ENCODE measurements at places on chromosomes 4 and X.
A peak's percentile ranks its signal among the peaks of the same experiment; 100 is the strongest.

DNA sequence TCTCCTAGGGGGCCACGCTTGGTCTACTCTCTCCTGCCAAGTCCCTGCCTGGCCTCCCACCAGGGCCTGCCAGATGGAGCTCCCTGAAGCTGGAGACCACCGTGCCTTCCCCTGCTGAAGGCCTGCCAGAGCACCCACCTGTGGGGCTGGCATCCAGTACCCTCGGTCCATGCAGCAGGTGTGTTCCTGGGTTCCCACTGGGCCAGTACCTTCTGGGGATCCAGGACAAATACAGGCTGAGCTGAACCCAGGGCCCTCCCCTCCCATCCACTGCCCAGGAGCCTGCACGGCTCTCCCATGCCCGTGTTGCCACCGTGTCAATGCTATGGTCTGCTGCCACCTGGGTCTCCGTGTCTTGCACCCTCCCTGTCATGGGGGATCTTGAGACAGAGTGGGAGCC is 68.8 kb downstream of the ABLIM2 start:
- DNase-seq, result no peak

GRCh38 chr4:58219179-58219578 is 1109.0 kb upstream of the IGFBP7 start:
- no peak for DNase-seq

DNA sequence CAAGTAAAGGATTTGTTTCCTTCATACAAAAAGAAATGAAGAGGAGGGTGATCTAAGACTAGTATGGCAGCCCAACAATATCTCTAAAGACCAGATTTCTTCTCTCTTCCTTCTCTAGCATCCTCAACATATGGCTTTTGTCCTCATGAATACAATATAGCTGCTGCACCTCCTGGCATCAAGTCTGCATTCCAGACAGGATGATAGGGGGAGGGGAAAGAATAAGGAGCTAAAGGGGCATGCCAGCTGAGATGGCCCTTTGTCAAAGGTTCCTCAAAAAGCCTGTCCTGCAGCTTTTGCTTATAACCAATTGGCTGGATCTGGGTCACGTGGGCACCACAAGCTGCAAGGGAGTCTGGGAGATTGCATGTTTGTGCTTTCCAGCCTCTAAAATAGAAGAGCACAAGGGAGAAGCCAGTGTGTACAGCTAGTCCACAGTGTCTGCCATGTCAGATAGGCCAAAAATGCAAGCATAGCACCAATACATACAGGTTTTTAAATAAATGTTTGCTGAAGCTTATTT is 132.6 kb downstream of the BCOR start:
- DNase-seq, result no peak

- DNase-seq, result no peak
Observed at GRCh38 chr4:186948361-186949242, 224.9 kb upstream of the FAT1 start.

GRCh38 chr4:16222957-16223527 is 3.2 kb downstream of the TAPT1 start:
- DNase-seq, result no peak

GRCh38 chr4:93199492-93199891 is 629.1 kb upstream of the ATOH1 start:
- DNase-seq, result peak; percentile 28

DNA sequence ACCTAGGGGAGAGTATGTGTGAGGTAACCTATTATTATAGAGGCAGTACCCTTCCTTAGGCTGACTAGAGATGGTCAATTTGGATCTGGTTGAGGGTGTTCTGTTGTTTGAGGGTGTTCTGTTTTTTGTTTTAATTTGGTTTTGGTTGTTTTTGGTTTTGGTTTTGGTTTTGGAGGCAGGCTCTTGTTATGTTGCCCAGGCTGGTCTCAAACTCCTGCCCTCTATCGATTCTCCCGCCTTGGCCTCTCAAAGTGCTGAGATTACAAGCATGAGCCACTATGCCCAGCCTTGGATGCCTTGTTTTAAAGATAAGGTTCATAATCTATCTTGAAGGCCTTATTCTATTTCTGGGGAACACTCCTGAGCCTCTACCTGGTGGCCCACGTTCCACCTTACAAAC is 912 bp downstream of the CXorf65 start:
- no peak for DNase-seq

- no peak for DNase-seq
Observed at GRCh38 chr4:7075962-7076695, 8.3 kb upstream of the GRPEL1 start.

DNA sequence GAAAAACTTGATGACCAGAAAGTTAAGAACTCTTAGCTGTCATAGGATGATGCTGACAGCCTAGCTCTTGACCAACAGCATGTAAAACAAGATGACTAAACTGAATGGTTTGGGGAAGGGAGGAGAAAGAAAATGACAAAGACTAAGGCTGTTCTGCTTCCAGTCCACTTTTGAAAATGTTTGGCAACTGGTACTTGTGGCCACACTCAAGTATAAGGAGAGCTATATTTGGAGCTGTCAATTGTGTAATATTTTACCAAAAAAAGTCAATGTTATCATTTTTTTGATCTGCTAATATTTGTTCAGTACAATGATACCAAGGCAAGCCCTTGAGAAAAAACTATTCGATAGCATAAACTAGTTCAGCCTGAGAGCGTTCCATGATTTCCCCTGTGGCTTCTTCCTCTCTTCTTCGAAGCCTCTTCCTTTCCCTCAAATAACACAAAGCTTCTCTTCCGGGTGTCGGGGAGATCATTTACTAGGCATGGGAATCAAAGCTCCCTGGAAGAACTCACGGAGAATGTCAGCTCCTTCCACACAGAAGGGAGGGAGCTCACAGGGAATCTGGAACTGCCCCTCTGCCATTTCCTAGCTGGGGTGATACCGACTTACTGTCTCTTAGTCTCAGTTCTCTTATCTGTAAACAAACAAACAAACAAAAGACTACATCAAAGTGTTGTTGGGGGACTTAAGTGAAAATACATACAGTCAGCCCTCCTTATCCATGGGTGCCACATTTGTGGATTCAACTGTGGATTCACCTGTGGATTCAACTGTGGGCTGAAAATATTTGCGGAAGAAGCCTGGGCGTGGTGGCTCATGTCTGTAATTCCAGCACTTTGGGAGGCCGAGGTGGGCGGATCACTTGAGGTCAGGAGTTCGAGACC is 82.6 kb downstream of the SCD5 start:
- DNase-seq, result no peak

- DNase-seq, result no peak
Observed at GRCh38 chrX:29661290-29661689, 554.1 kb upstream of the MAGEB2 start.

DNA sequence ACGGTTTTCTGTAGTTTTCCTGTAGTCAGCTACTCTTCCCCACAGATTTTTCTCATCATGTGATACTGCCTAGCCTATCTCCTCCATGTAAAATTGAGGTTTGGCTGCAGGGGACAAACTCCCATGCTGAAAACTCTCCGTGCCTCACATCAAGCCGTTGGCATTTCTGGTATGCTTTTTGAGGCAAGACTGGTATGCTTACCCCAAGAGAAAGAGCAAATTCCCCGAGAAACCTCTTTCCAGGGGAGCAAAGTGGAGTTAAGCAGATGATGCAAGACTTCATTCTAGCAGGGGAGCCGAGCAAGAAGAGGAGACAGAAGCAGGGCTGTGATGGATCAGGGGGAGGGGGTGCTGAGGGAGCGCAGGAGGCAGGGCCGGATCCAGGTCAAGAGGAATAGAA is 4.8 kb downstream of the SOWAHD start:
- DNase-seq, result no peak

DNA sequence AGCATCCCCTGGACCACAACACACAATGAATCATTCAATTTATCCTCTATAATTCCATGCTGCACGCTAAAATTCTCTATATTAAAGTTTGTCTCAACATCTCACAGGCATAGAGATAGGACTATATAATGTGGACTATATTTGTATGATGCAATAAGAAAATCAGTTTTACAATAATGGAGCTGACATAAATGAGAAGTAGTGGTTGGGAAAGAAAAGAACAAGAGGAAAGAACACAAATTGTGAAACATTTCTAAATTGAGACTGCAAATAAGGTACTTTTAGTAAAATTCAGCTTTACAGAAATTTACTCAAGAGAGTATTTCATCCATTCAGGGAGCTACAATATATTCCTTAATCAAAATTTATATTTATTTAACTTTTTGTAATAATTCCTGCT is 120.4 kb downstream of the ARAP2 start:
- DNase-seq, result no peak

DNA sequence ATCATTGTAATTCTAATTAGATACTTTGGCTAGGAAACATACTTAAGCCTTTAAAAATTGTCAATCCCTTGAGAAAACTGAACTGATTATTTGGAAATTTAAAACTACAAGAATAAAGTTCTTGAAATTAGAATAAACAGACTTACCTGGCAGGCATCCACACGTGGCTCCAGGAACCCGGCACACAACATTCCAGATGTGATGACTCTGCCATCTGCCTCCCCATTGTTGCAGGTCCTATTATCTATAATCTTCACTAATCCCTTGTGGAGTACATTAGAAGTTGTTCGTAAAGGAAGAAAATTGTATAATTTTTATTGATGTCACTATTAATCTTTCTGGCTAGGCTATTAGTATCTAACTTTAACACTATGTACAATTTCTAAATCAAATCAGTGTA is 16.2 kb upstream of the GNRHR start:
- no peak for DNase-seq

DNA sequence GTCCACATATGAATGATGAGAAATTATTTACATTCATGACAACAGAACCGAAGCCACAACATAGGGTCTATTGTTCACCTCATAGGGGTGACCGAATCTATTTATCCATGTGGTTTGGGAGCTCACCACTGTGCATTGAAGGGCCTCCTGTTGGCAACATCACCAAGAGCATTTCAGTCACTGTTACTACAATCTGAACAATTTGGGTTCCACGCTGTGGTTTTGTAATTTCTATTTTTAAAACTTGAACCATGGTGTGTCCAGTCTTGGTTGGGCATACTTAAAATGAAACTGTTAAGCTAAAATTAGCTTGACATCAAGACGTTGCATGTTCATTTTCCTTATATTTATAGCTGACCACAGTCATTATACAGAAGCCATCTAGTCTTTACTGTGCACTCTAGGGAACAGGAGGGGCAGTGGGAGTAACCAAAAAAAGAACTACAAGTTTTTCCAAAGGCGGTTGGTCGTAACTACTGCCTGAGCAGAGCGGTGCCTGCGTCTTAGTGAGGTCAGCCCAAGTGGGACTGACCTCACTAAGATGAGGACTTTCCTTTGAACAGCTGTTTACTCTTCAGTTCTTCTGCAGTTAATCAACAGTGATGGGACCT is 192.1 kb downstream of the SPRY1 start:
- no peak for DNase-seq

- no peak for DNase-seq
Observed at GRCh38 chrX:37350034-37350365, 836 bp downstream of the PRRG1 start.

DNA sequence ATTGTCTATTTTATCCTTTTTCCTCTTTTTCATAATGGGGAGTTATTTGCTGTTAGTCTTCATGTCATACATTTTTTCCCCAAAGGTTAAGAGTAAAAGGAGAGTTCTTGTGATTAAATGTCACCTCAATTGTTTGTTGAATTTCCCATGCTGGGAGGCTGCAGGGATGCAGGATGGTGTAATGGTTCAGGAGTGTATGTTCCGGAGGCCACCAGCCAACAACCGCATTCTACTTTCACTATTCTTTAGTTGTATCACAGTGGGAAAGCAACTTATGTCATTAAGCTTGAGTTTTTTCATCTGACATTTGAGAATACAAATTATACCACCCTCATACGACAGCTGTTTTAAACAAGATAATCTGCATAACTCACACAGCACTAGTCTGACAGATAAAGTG is 15.4 kb downstream of the AFP start:
- DNase-seq, result no peak

GRCh38 chrX:34875204-34875603 is 67.4 kb upstream of the FAM47B start:
- DNase-seq, result no peak

GRCh38 chr4:39893693-39894072 is 84.0 kb downstream of the PDS5A start:
- DNase-seq, result no peak

GRCh38 chr4:11518754-11519153 is 90.1 kb upstream of the HS3ST1 start:
- DNase-seq, result no peak

- no peak for DNase-seq
Observed at GRCh38 chrX:83416273-83416672, 91.8 kb upstream of the POU3F4 start.

DNA sequence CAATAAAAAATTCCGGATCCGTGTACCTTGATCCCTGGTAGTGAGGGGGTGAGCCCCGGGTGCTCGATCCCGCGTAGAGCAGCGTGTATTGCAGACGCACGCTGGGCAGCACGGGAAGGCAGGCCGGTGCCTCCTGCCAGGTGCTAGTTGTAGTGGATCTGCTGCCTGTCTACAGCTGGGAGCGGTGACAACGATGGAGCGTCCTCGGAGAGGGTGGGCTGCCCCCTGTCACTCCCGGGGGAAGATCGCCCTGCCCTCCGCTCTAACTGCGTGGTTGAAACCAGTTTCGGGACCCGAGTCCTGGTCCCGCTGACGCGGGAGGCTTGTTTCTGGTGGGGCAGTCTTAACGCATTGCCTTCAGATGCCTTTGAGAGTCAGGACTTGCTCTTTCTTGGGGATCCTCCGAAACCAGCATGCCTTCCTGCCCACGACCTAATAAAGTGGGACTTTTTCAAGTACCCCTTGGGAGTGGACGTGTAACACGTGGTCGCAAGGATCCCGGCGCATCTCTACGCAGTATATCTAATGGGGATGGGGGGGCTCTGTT is 2.7 kb upstream of the NKX6-1 start:
- no peak for DNase-seq

DNA sequence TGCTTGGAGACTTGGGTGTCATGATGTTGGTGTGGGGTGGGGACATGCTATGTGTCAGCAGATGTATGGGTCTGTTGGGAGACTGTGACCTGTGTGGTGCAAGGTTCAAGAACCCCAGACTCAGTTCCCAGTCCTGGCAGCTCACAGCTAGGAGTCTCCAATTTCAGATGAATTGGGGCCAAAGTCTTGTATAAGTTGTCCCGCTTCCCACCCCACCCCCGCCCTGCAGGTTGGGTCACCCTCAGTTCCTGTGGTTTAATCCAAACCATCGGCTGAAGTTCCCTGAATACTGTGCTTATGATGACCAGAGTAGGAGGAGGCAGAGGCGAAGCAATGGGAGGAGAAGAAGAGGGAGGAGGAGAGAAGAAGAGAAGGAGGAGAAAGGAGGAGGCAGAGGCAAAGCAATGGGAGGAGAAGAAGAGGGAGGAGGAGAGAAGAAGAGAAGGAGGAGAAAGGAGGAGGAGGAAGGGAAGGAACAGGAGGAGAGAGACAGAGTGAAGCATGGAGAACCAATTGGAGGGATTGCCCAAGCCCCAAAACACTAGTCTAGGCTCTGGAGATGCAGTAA is 112.6 kb downstream of the EFNB1 start:
- no peak for DNase-seq
